Activated CD8-positive, alpha-beta T cell treated with anti-CD3 and anti-CD28 coated beads, Interleukin-2, amount 10 ng/mL, durations not matched to agents 7 days and 5 days (primary cell): ENCODE measurements at places on chromosomes 6 and 20.

DNA sequence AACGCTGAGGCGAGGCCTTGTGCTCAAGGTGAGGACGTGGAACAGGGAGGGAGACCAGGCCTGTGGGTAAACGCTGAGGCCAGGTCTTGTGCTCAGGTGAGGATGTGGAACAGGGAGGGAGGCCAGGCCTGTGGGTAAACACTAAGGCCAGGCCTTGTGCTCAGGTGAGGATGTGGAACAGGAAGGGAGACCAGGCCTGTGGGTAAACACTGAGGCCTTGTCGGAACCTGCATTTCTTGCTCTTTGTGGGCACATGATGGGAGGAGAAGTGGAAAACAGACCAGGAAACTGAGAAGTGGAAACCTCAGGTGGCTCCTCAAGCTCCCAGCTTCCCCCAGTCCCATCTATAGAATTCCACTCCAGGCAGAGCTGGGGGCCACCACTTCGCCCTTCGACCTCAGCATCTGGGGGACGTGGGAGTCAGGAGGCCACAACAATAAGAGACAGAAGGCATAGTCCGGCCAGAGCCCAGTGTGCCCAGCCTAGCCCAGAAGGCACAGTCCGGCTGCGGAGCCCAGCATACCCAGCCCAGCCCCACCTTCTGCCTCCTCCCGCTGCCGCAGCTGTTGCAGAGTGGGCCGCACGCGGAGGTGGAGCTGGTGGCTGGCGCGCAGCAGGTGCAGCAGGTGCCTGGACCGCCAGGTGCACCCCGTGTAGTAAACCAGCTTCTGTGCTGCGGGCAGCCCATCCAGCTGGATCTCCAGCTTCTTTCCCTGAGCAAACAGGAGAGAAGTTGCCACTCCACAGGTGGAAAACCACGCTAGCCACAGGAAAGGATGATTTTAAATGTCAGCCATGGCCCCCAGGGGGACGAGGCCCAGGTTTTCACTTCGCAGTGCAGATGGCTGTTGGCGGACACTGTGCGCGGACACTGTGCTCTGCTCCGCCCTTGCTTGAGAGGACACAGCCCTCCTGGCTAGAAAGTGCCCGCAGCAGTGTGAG is 17.5 kb downstream of the FRMD1 start:
- DNase-seq, result no peak

DNA sequence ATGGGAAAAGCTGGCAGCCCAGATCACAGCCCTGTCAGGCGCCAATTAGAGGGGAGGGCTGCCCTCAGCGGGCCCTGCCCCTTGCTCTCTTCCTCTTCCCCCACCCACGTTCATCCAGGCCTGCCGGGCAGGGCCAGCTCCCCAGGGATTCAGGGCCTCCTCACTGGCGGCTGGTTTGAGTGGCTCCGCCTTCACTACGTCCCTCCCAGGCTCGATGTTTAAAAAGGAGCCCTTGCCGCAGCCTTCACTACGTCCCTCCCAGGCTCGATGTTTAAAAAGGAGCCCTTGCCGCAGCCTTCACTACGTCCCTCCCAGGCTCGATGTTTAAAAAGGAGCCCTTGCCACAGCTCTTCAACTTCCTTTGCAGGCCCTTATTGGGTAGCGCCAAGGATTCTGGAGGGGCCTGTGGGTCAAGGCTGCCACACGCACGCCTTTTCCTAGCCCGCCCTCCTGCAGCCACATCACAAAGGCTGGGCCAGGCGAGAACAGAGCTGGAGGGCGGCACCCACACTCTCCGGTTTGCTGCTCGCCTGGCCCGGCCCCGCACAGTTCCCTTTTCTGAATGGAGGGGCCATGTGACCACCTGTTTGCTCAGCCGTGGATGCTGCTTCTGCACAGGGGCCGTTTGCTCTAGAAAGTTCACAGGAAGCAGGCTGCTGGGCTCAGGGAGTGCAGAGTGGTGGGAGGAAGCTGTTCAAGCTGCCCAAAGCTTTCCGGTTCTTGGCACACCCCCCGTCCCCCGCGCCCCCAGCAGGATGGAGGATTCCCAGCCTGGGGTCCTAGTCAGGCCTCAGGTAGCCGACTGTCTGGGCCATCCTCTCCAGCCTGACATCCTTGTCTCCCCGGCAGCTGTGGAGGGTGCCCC is 1.6 kb downstream of the SLC17A9 start:
- DNase-seq, result peak; percentile 93

DNA sequence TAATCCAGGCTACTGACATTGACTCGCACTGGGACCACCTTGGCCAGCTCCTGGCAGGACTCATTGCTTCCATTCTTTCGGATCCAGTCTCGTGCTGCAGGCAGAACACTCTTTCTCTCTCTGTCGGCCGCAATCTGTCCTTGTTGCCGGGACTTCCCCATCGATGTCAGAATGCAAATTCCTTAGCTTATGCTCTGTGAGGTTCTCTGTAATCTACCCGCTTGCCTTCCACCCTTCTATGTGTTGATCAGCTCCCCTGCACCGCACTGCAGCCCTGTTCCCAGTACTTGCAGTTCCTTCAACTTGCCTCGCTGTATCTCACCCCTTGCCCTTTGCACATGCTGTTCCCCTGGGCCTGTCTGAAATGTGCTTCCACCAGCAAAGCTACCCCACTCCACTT is 182.0 kb downstream of the PHACTR1 start:
- no peak for DNase-seq

- no peak for DNase-seq
These were observed 338.4 kb upstream of the CITED2 start for GRCh38 chr6:139712830-139713229.

DNA sequence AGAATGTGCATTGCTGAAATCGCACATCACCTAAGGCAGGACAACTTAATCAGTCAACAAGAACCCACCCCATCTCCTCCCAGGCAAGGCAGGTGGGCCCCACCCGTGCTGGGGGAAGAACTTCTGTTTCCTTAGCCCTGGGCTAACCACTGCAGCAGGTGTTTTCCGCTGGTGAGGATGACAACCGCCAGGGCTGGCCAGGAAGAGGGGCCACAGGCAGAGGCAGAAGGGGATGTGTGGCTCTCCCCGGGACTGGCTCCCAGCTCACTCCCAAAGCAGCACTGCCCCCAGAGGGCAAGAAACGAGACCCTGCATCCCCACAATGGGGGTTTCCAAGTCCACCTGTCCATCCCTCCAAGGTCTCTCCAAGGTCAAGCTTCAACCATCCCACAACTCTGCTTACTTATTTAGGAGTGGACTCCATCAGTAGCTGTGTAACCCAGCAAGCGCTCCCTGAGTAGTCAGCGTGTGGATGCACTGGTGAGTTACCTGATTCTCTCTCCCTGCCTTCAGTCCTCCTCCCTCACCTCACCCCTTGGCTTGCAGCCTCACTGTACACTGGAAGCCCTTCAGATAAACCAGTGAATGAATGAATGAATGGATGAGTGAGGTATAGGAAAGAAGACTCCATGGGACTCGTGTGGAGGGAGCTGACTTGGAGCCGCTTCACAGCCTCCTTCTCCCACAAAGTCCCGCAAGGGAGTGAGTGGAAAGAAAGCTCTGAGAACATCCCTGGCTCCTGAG is 168.2 kb upstream of the CST7 start:
- DNase-seq, result no peak

DNA sequence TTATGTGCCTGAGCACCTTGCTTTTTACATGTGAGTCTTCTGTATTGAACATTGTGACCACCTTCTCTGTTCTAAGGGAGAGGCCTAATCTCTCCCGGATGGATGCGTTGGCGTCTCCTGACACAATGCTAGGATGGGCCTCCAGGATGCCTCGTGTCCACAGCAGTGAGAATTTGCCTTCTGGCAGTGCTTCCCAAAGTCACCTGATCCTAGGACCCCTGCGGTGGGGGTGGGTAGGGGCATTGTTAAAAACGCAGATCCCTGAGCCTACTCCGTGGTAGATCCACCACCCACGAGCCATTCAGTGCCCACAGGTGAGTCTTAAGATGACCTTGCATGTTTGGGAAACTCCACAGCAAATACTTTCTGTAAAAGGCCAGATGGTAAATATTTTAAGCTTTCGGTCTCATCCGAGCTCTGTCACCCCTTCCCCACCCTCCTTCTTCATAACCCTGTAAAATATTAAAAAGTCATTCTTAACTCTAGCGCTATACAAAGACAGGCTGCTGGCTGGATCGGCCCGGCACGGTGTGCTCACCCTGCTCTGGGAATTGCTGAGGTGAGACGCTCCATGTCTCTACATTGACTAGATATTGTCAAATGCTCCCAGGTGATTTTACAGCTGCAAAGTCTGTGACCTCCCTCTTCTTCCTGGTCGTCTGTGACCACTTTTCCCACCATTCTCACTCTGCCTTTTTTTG is 106.7 kb upstream of the IYD start:
- no peak for DNase-seq

DNA sequence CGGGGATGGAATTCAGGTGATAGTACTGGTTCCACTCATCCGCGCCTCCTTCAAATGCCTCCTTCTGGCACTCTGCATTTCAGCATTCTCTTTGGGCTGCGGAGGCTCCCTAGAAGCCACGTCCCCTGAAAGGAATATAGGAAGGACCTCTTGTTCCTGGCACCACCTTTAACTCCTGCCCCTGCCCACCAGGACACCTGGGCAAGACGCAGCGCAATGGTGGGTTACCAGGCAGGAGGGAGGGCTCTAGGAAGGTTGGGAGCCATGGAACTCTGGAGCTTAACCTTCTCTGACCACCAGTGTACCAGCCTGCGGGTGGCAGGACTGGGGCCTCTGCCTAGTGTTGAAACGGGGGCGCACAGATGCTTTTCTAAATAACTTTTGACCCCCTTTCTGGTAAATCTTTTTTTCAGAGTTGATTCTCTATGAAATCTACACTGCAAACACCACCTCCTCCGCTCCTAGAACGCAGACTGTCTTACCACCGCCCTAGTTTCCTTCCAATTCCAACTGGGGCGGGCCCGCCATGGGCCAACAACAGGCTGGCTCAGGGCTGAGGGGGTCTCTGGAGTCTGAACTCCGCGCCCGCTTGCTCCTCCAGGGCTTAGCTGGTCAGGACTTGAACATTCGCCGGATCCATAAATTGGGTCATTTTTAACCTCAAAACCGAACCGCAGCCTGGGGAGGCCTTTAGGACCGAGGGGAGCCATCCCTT is 871 bp upstream of the SYNDIG1 start:
- no peak for DNase-seq

DNA sequence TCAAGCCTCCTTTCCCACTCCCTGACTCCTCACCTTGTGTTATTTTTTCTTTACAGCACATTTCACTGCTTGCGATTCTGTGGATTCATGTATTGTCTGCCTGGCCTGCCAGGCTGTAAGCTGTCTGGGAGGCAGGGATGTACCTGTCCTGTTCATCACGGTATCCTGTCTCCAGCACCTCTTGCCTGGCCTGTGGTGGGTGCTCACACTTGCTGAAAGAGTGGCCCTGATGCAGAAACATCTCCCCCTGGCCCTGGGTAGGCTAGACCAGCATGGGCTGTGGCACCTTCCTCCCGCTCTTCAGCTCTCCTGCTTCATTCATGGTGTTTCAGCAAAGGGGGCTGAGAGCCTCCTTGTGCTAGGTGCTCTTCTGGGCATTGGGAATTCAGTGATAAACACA is 60.1 kb upstream of the KCNG1 start:
- no peak for DNase-seq

DNA sequence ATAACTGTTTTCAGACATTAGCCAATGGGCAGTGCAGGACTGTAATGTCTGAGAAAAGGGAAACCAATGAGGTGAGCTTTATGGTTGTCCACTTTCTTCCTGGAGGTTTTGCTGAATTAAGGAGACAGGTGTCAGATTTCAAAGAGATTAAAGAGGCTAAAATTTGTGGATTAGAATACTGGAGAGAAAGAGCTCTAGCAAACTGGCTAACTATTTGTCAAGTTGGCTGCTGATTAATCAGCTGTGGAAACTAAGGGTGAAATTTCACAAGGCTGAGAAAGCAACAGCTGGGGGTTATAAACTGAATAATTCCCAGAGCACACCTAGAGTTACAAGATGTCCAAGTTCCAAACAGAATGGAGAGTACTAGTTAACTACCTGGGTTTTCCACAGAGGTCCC is 198.9 kb downstream of the TBC1D32 start:
- no peak for DNase-seq

GRCh38 chr6:3710403-3710802 is 41.1 kb downstream of the PXDC1 start:
- no peak for DNase-seq

GRCh38 chr6:29847871-29848630 is 20.4 kb downstream of the HLA-G start:
- DNase-seq, result peak; percentile 87

DNA sequence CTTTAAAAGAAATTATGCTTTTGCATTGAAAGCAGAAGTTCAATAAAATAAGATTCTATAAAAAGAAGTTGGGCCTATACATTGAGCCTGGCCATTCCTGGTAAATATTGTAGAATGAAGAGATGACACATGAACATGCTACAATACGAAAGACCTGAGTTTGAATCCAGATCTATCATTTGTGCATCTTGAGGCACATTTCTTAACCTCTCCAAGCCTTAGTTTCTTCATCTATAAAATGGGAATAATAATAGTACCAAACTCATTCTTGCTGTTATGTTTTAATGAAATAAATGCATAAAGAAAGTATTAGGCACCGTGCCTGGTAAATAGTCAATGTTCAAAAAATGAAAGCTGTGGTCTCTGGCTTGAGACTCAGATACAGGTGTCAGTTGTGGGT is 76.9 kb upstream of the PHACTR2 start:
- DNase-seq, result no peak

DNA sequence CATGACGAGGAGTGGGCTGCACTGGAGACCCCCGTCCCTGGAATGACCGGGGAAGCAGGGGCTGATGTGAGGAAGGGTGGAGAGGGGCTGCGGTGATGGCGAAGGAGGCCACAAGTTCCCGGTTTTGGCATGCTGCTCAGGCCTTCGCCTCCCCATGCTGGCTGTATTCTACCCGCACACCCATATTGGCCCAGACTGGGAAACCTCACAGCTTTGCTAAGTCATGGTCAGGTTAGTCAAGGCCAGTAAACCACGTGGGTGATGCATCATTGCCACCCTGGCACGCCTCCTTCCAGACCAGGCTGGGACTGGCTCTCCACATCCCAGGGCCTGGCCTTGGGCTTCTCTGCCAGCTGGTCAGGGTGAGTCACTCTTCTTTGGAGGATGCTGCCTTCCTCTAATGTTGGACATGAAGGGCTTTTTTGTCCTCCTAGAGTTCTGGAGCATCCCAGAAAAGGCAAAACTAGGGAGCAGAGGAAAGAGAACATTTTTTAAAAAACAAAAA is 53.8 kb downstream of the PCNA start:
- DNase-seq, result no peak

GRCh38 chr20:38607351-38607750 is 5.7 kb downstream of the ARHGAP40 start:
- no peak for DNase-seq

DNA sequence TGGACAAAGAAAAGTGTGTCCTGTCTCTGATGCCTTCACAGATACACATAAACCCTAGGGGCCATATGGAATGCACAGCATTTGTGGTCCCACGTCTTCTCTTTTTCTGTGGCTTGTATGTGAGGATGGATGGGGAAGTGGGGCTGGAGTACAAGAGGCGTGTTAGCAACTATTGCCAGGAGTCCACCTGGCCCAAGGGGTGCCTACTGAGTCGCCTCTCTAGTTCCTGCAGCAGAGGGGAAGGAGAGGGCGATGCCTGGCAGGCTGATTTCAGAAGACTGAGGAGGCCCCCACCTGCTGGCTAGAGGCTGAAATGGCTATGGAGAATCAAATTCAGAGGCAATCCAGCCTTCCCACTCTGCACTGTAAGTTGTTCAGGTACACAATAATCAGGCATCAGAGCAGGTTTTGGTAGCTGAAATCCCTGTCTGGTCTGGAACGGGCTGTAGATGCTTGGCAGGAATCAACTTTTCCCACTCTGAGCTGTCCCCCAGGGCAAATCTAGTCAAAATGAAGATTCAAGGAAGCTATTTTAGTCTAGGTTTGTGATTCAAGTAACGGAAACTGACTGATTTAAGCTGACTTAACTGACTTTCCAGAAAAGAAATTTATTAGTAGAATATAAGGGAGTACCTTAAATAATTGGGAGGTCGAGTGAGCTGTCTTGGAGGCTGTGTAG is 14.9 kb upstream of the PPARD start:
- peak; percentile 84 for DNase-seq
